Activated CD8-positive, alpha-beta T cell treated with anti-CD3 and anti-CD28 coated beads, Interleukin-2, amount 10 ng/mL, durations not matched to agents 7 days and 5 days (primary cell): ENCODE measurements at places on chromosomes 6 and 20. TPM values are rescaled to one million over a fixed set of nuclear protein-coding genes. Genes with fewer than 3 reads are reported as not detected.
A peak's percentile ranks its signal among the peaks of the same experiment; 100 is the strongest.

Gene TTLL9
- not detected for total RNA-seq

Gene KCNK16
- total RNA-seq = not detected

Gene EYA2
- total RNA-seq = not detected

Gene MOXD1
- total RNA-seq = not detected

Gene SLC22A3
- not detected for total RNA-seq

Gene BPI
- total RNA-seq = not detected

Gene ROMO1
- total RNA-seq = 143 TPM

Gene FAXC
- not detected for total RNA-seq

Gene GRM1
- not detected for total RNA-seq

Gene RAD21L1
- 0.18 TPM for total RNA-seq

Gene SIRPD
- total RNA-seq = not detected

DNA sequence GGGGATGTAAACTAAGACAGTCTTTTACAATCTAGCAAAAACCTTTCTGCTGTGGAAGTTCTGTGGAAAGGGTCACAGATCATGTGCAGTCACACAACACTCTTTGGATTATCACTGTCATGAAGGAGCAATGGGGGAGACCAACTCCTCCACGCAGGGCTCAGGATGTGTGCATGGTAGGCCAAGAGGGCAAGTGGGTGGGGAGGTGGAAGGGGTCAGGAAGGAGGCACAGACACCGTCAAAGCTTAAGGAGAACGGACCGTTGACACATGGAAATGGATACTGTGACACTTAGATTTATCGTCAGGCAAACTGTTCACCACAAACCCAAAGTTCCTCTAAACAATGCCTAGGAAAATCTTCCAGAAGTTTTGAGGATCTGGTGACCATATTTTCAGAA lies 215.8 kb downstream of the PAX1 start:
- DNase-seq = no peak

- peak; percentile 54 for DNase-seq
These were observed 10.4 kb upstream of the VNN2 start for GRCh38 chr6:132768051-132768517.

DNA sequence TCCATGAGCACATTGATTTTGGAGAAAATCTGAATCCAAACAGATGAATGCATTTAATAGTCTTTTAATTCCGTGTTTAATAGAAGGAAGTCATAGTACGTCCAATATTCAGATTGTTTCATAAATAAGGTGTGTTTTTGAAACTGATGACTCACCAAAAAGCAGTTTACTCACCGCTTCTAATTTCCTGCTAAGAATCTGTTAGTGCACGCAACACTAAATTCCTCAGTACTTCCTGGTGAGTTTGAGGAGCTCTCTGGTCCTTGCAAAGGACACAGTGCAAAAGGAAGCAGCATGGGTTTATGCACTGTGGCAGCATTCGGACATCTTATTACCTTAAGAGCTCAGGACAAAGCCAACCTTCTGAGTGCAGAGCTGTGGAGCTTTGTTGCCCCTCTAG lies 2.3 kb upstream of the ADGRF1 start:
- DNase-seq = no peak

DNA sequence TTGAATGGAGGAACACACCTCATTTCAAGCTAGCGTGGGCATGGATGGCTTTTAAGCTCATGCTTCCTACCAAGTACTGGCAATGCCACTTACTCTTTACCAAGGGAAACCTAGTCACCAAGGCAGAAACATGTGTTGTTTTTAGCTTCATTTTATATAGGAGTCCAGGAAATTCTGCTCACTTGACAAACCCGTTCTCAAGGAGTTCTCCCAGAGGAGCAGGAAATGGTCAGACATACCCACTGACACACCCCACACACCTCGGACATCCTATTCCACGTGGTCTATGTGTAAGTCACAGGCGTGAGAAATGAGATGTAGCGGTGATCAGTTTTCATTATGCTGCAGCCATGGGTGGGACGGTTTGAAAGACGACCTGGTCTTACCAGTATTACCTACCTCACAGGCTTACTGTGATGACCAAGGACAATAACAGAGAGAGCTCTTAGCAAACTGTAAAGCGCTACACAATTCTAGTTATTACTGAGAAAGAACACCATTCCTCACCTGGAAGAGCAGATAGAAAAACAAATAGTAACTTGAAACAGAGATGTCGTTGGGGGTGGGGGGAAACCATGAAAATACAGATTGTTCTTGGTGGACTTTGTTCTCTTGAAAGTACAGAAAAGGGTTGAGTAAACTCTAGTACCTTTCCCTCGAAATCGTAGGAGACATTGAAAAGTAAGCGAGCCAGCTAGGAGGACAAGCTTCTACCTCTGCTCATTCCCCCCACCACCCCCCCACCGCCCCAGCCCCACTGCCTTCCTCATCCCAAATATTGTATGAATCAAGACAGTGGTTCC lies 1.7 kb downstream of the CNKSR3 start:
- DNase-seq = no peak

DNA sequence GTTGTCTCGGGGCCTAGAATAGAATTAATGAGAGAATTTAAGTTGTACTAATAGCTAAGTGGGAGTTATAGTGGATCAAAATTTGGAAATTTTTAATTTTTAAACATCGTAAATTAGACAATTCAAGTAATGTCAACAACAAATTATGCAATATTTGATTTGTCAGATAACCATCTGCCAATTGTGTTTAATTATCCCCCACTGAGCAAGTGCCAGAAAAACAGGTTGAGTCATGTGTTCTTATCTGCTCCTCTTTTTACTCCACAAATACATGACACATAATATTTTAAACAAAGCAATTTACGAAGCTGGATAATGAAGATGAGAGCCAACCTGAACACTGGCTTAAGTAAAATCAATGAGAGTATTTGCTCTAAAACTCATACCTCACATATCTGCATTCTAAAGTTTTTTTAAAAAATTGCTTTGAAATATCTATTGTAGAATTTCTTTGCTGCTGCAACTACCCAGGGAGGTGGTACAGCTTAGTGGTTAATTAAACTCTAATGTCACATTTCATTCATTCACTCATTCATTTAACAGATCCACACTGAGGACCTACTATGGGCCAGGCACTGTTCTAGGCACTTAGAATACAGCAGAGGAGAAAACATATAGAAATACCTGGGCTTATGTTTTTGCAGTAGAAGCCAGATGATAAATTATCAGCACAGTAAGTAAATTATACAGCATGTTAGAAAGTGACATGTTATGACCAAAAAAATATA lies 57.1 kb upstream of the MAP7 start:
- DNase-seq = no peak

DNA sequence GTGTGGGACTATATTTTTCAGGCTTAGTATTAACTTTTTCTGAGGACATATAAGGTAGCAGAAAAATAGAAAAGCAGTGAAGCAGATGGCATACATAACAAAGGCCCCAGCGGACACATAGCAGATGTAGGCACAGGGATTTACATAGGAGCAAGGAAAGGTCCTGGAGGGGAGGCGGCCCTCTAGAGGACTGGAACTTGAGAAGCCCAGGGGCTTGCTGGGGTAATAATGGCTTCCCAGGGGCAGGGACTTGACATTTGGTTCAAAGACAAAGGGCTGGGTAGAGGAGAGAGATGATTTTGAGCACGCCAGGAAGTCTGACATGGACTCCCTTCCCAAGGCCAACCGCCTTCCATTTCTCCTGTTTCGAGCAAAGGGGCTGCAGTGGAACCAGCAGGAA lies 31.7 kb upstream of the OSTM1 start:
- no peak for DNase-seq

GRCh38 chr6:125904871-125905270 lies 51.7 kb upstream of the HINT3 start:
- peak; percentile 56 for DNase-seq

GRCh38 chr20:62141397-62142251 lies 1.6 kb downstream of the PSMA7 start:
- DNase-seq = peak; percentile 56

- DNase-seq = no peak
These were observed 61.6 kb upstream of the MAFB start for GRCh38 chr20:40750541-40751035.

GRCh38 chr6:117837261-117837660 lies 69.8 kb upstream of the SLC35F1 start:
- no peak for DNase-seq

- peak; percentile 10 for DNase-seq
These were observed 14.1 kb downstream of the SCML4 start for GRCh38 chr6:107809966-107810365.

DNA sequence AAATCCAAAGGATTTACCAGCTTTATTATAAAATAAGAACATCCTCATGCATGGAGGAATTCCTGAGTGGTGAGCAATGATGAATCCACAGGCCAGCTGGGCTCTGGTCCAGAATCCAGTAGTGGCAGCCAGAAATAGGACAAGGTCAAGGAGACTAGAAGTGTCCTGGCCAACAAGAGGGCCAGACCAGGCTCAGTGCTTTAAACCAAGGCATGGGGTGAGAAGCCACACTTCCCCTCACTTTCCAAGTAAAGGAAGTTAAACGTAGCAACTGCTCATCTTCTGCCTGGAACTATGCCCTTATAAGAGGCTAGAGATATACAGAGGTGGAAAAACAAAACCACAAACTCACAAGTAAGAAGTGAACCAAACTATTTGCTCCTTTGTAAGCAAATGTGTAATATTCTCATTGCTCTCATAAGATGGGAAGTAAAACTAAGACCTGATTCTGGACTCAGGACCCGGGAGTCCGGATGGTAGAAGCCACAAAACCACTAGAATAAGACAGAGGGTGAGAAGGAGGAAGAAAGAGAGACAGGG lies 253.2 kb downstream of the UST start:
- no peak for DNase-seq

DNA sequence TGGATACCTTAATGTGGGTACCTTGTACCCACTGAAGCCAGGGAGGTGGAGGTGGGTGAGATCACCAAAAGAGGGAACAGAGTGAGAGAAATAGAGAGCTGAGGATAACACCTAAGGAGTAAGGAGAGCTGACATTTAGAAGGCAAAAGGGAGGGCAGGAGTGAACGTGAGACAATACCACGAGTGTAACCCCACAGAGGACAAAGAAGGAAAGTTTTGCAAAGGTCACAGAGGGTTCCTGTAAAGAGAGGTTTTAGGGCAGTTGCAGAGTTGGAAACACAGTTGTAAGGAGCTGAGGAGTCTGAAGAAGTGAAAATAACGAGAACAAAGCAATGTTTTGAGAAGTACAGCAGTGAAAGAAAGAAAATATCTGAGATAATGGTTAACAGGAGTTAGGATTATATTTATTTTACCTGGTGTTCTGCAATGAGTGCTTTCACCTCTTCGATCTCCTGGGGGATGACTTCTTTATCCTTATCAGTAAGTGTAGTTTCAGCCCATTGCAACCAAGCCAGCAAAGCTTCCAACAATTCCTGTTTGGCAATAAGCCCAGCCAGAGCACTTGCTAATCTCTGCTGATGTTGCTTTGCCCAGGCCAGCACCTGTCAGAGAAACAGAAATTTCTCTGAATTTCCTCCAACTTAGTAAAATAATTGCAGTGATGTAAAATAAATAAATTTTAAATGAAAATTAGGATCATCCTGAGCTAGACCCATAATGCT lies 166.8 kb downstream of the DST start:
- no peak for DNase-seq

- DNase-seq = no peak
These were observed 111.3 kb downstream of the LY86 start for GRCh38 chr6:6699741-6700367.
